ENCODE measurements at places on chromosomes 13 and 19.

GRCh38 chr13:97026531-97027161 lies 32.4 kb upstream of the OXGR1 start:
- no peak for DNase-seq

GRCh38 chr13:100887729-100888151 lies 213.1 kb upstream of the TMTC4 start:
- no peak for DNase-seq

GRCh38 chr13:113666951-113667701 lies at the start of gene GRK1:
Gene GRK1 (plus strand): TSS chr13:113667219. CDS start chr13:113667387, 168 bp downstream.
- DNase-seq: no peak

- no peak for DNase-seq
Observed at GRCh38 chr13:94658926-94659597, 53.3 kb downstream of the SOX21 start.

DNA sequence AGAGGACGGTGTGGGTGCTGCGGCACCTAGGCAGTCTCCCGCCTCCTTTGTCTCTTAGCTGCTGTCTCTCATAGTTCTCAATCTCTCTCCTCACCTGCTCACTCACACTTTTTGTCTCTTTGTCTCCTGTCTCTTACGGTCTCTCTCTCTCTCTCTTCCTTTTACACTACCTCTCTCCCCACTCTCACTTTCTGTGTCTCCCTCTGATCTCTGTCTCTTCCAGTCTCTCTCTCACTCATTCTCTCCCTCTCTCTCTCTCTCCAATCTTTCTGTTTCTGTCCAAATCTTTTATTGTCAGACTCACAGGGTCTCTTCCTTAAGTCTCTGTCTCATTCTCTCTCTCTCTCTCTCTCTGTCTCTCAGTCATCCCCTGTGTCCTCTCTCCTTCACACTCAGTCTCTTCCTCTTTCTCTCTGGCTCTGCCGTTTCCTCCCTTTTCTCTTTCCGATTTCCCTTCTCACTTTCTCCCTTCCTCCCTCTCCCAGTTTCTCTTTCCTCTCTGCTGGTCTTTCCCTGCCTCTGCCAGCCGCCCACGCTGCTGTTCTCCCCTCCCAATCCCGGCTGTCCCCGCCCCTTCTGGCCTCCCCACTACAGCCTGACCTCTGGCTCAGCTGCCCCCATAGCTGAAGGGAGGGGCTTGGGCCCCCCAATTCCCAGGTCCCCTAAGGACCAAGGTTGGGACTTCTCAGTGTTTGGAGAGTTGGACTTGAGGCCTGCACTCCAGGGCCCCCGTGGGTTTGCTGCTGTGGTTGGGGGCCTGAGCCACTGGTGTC lies at the start of gene PLEKHA4:
Gene PLEKHA4 (minus strand): TSS at position 504 of the 773 bp plus-strand sequence. CDS start 997 bp downstream, outside the sequence.
- no peak for DNase-seq

DNA sequence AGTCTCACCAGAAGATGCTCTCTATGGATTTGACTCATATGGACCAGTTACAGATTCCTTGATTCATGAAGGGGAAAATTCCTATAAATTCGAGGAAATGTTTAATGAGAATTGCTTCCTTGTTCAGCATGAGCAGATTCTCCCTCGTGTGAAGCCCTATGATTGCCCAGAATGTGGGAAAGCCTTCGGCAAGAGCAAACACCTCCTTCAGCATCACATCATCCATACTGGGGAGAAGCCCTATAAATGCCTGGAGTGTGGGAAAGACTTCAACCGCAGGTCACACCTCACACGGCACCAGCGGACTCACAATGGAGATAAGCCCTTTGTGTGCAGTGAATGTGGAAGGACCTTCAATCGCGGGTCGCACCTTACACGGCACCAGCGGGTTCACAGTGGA lies 10.7 kb downstream of the ZNF460 start:
- DNase-seq: no peak

- no peak for DNase-seq
Observed at GRCh38 chr13:64239372-64239771, 2823.7 kb upstream of the PCDH20 start.

- DNase-seq: no peak
Observed at GRCh38 chr13:32857077-32857476, 159.1 kb upstream of the KL start.

DNA sequence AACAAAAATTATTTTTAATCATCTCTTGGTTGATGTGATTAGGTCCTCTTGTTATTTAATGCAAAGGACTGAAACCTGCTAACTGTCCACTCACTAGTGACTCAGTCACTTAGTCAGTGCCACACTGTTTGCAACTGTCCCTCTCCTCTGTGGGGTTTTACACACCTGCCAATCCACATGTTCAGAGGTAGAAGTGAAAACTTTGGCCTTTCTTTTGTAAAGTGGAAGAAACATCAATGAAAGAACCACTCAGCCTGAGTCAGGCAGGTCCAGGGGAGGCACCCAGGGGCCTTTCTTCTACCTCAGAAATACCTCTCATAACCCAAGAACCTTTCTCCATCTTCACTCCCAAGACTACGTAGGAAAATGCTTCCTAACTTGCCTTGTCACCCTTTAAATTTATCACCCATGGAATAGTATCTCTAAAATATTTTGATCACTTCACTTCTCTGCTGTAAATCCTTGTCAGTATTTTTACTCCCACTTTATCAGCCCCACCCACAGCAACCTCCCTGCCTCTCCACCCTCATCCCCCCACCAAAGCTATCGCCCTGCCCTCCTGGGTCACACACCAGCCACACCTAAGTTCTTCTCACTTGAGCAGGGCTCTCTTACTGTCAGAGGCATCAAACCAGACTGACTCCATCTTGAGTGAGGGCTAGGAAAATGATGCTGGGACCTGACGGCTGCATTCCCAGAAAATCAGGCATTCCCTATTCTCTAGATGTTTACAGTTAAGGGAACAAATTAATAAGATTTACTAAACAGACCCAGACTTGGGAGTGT lies 29.6 kb upstream of the EEF1AKMT1 start:
- no peak for DNase-seq
